T-helper 2 cell (primary cell): ENCODE measurements at places on chromosomes 6 and 20.

DNA sequence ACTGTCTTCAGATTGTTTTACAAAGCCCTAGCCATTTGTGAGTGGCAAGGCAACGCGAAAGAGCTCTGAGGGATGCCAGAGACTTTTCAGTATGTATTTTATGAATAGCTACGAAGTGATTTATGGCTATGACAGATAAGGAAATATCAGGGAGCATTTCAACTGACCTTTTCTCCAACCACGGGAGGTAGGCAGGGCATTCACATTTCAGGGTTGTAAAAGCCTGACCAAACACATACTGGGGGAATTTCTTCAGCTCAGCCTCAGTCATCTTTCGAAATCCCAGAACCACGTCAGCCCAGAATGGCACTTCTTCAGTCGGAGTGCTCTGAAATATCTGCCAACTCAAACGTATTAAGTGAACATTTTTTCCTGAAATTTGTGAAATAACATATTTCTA lies 10.8 kb downstream of the DDO start:
- no peak for DNase-seq

DNA sequence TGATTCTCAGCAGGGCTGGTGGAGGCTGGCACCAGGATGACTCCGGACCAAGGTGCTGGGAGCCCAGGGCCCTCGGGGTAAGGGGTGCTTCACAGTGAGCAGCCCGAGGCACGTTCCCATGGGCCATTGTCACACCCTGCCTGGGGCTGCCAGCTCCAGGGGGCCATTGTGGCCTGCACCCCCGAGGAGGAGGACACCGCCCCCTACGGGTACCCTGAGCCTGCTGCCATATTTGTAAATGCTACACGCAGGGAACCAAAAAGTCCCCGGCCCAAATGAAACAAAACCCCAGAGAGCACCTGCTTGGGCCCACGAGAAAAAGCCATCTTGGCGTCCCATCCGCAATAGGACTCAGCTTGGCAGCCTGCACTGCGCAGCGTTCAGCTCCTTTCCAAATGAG lies 64.7 kb upstream of the GATA5 start:
- no peak for DNase-seq

DNA sequence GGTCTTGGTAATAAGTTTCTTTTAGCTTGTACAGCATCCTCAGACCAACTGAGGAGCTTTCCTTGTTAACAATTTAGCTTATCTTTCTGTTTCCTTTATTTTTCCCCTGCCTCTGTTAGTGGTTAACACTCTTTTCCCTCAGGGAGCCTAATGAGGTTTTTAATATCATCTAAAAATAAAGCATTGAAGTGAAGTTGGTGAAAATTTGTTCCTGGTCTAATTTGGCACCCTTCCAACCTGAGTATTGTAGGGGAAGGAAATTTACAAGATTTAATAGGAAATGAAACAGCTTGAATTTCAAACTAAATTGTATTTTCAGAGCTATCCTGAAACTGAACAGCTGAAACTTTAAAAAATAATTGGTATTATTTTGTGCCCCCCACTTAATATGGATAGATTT lies 28.1 kb upstream of the VAPB start:
- DNase-seq, result no peak

DNA sequence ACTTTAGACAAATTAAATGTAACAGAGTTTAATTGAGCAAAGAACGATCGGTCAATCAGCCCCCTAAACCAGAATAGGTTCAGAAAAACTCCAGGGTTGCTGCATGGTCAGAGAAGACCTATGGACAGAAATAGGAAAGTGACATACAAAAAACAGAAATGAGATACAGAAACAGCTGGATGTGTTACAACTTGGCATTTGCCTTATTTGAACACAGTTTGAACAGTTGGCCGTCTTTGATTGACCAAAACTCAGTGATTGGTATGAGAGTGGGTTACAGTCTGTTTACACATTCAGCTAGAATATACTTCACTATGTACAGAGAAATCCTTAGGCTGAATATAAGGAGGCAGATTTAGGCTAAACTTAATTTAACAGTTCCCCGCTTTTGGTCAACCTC lies 19.9 kb downstream of the SRSF6 start:
- DNase-seq, result no peak

DNA sequence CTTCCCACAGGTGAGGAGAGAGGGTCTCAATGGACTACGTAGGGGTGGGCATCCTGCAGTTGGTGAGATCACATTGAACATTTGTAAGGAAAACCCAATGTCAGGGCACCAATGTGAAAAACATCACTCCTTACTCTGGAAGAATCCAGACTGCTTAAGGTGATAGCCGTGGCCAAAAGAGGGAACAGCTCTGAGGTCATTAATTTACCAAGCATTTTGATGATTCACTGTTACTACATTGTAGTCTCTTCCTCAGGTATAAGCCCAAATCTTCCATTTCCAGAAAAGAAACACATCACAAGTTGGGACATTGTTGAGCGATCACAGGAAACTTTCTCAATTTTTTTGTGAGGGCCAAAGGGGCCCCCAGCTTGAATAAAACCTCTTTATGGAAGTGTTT lies 61.1 kb upstream of the SPTLC3 start:
- DNase-seq, result no peak

DNA sequence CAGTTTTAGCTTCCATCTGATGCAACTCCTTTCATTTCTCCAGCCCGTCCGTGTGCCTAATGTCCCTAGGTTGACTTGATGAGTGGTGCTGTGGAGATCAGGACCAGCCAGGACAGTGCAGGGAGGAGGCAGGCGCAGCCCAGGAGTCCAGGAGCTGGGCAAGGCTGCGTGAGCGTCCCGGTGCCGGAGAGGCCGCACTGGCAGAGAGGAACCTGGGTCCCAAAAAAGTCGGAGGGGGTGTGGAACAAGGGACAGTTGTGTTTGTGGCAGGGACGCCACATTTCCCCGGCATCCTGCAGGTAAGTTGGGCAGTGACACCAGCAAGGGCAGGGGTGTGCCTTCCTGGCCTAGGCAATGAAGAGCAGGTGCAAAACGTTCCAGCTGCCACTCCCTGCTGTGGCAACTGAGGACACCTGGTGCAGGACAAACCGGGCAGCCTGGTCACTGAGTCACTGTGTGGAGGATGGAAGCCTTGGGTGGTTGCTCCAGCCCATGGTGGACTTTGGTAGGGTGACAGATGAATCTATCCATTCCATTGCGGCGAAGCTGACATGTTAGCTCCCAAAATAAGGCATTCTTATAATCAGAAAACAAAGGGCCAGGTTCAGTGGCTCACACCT lies 53.2 kb downstream of the RAMACL start:
- no peak for DNase-seq

DNA sequence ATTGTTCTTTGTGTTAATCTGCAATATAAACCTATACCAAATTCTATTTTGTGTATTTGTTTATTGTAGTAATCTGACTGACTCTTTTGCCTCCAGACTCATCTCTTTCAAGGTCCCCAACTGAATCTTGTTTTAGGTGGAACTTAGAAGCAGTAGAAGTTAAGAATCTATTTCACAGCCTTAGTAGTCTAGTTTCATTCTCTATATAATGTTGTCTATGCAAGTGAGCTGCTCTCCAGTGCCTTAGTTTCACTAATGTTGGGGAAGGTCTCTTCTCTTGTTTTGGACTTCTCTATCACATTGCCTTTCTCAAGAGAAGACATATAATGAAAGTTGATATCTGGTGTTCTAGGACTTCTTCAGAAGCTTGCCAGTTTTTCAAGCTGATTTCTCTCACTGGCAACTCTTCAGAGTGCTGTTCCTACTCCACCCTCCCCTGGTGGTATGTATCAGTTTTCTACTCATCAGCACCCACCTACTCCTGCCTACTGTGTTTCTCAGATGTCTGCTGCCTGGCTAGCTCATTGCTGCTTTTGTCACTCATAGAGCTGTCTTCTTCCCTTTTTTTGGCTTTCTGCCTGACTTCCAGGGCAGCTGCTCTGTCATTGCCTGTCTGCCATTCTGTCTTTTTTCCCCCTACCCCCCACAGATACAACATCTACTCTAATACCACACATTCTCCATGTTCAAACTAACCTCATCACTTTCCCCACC lies 82.1 kb downstream of the PTPRA start:
- peak; percentile 59 for DNase-seq

- no peak for DNase-seq
These were observed 163.3 kb downstream of the QRSL1 start for GRCh38 chr6:106792536-106793236.

GRCh38 chr6:56079751-56080540 lies 167.4 kb downstream of the COL21A1 start:
- no peak for DNase-seq

DNA sequence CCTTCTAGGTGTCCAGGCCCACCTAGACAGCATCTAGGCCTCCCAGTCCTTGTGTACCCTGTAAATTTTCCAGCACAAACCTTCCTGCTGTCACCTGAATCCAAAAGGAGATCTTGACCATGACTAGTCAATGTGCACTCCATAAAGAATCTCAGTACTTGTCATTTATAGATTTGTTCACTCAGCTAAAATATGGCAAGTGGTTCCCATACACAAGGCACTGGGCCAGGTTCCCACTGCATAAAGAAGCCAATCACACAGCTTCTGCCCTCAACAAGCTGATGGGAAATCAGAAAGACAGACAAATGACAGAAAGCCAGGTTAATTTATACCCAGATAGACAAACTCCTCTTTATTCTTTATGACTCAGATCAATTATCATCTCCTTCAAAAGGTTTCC lies 526.8 kb downstream of the CD83 start:
- no peak for DNase-seq

DNA sequence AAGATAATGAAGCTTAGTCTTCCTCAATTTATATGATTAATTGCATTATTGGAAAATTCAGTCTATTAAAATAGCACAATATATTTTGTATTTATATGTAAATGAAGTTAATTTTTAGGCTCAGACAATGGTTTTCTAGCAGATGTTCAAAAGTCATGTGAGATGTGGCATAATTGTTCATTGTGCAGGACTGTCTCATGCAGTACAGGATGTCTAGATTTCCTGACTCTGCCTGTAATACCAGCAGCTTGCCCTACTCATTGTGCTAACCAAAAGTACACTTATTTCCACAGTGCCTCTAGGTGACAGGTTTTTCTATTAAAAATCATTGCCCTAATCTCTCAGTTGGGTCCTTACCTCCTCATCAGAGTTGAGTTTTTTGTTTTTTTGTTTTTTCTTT lies 12.4 kb downstream of the RALGAPB start:
- no peak for DNase-seq

DNA sequence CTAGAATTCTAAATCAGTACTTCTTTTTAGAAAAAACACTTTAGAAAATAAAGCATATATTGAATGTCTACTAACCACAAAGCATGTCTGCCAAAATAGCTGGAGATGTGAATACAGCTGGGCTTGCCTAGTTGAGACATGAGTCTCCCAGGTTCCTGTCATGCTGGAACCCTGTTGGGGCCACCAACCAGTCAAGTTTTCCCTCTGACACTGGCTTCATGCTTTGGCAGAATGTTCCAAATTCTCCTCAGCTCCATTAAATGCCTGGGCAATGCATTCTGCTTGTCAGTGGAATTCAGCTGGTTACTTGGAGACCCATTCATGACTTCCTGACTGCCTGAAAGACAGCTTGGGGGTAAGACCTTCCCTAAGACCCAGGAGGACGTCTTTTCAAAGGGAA lies 87.2 kb downstream of the PRND start:
- DNase-seq, result no peak

DNA sequence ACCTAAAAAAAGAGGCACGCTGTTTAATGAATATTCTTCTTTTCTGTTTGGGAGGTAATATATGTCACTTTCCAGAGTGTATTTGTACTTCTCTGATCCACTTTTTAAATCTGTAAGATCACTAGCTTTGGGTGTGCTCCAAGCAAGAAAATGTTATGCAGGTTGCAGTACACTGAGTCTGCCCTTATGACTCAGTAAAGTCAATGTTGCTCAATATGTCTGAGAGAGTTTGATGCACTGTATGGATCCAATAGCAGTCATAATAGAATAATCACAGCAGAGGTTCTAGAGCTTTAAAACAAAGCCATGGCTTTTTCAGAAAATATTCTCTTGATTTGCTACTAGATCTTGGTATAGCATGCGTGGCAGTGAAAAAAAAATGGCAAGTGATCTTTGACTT lies 525.3 kb upstream of the HTR1E start:
- DNase-seq, result no peak

- DNase-seq, result no peak
These were observed 1188.0 kb downstream of the GRIK2 start for GRCh38 chr6:102581378-102582124.

DNA sequence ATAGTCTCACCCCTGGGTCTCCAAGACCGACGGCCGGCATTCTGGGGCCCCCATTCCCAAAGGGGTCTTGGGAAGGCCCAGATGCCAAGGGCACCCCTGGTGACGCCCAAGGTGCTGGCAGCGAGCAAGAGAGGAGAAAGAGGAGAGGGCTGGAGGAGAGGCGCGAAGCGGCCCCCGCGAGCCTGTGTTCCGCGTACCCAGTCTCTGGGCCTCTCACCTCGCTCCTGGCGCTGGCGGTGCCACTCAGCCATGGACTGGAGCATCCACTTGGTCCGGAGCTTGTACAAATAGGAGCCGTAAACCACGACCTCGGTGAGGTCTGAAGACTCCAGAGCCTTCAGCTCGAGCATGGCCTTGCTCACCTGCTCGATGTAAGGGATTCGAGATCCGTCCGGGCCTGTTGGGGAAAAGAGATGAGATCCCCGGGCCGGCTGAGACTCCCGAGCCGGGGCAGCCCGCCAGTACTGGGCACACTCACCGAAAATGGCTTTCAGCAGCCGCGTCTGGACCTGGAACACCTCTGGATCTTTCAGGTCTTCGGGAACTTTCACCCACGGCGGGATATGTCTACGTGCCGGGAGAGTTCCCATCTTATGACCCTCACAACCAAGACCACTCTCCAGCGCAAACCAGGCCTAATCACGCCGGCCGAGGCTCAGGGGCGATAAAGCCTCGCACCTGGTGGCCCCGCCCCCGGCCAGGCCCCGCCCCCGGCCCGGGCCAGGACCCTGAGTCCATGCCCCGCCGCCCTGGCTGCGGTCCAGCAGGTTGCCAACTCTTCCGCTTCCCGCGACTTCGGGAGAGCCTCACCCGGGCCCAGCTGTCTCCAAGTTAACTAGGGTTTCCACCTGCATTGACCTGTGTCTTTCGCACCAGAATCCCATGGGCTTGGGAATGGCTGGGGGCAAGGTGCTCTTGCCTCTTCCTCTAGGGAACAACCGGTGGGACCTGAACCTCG lies at the start of gene DPPA5:
Gene DPPA5, minus strand, starts transcription at position 641 of the 958 bp plus-strand sequence. Its CDS starts 51 bp downstream, at position 590.
- no peak for DNase-seq

GRCh38 chr6:3165631-3166534 lies 8.5 kb upstream of the TUBB2A start:
- no peak for DNase-seq
